ENCODE measurements at places on chromosomes 5 and 9. TPM values are rescaled to one million over a fixed set of nuclear protein-coding genes. Genes with fewer than 3 reads are reported as not detected.

GRCh38 chr5:112533362-112533761 is 114.3 kb upstream of the EPB41L4A start:
- no peak for DNase-seq

ADAMTSL2 gene
- total RNA-seq, result 1.2 TPM

DNA sequence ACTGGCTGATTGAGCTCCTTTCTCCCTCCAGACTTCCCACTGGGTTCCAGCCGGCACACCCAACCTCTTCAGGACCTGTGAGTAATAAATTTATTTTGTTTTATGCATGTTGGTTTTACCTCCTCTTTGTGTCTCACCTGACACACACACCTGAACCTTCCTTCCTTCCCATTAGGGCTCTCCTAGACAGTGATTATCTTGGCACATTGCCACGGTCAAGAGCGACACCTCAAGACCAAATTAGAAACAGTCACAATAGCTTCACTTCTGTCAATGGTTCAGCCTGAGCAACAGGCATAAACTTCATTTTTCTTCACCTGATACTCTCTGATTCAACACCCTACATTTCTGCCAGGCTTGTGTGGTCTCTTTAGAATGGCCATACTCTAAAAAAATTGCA is 296.3 kb upstream of the SMARCA2 start:
- DNase-seq, result no peak

IFNA13 gene
- total RNA-seq, result not detected

TCF7 gene
- 93.5 TPM for total RNA-seq

DNA sequence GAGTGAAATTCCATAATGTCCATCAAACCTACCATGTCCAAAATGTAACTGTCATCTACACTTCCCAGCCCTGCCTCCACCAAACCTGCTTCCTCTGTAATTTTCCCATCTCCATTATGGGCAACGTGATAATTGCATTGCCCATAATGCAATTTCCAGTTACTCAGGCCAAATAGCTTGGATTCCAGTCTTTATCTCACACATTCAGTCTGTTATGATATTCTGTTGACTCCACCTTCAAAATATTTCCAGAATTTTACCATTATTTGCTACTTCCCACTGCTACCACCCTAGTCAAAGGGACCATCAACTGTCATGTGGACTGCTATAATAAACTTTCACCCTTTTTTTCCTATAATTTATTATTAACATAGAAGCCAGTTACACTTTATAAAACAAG is 256.0 kb downstream of the CWC27 start:
- DNase-seq, result no peak

IL31RA gene
- not detected for total RNA-seq

RLN2 gene
- 2.4 TPM for total RNA-seq

ADRB2 gene
- 0.29 TPM for total RNA-seq

DNA sequence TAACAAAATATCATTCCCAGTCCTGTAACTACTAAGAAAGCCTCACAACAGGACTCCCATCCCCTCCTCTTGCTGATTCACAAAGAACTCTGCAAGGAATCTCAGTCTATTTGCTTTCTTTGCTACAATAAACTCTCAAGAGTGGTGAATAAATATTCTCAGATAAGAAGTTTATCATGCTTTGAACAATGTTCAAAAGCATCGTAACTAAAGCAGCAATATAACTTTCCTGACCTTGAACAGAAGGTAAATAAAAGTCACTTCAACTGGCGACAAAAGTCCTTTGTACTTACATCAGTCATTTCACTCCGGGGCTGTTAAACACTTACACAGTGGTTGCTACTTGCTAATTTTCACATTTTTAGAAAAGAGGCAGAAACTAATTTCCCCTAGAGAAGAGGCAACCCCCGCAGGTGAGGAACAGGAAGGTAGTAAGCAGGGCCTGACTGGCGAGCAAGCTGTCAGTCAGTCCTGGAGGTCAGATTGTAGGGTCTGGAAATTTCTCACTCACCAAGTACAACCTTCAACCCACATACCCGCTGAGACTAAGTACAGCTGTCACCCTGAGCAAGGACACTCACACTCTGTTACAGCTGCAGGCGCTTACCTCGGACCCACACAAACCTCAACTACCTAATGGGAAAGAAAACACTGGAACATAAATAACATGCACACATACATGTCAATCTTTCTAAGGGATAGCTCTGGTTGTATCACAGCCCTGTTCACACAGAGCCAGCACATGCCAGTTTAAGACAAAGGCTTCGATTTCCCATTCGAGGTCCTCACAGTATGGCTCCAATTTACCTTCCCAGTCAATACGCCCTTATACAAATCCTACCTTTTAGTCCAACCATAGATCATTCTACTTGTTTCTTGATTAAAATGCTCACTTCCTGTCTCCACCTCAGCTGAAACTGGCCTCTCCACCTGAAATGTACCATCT is 104.6 kb upstream of the RETREG1 start:
- no peak for DNase-seq

GRCh38 chr5:24407466-24407865 is 237.3 kb downstream of the CDH10 start:
- no peak for DNase-seq

ARID3C gene
- not detected for total RNA-seq

GRCh38 chr9:37747271-37747753 is 6.3 kb upstream of the TRMT10B start:
- no peak for DNase-seq

DNA sequence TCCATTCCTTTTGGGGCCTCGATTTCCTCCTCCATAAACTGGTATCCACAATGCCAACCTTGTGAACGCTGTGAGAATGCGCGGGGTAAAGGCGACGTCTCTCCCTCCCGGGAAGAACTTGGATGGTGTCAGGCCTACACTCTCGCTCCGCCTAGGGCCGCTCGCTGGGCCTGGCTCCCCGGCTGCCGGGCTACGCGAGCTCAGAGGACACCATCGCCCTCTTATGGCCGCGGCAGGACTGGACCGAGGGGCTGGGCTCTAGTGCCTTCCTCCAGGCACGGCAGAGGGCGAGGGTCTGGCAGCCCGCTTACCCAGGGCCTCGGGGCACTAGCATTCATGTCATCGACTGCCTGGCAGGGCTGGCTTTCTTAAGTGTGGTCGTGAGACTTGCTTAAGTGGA is 1.3 kb upstream of the EXOSC2 start:
- peak; percentile 42 for DNase-seq

DNA sequence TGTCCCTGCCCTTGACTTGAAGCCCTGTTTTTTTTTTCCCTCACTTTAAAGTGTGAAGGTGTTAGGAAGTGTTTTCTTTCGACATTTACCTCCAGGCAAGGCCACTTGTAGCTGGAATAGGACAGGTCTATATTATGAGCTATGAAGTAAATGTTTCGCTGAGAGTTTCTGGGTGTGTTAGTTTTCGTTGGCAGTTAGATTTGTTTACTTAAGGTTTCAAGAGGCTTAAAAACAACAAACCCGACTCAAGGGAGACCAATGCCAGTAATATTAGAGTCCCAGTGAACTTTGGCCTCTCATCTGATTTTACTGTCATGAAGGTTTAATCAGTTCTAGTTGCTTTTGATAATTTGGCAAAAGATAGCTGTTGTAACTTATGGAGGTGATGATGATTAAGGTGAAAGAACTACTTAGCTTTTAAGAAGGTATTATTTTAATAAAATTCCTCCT is 25.2 kb downstream of the OCLN start:
- DNase-seq, result no peak

DNA sequence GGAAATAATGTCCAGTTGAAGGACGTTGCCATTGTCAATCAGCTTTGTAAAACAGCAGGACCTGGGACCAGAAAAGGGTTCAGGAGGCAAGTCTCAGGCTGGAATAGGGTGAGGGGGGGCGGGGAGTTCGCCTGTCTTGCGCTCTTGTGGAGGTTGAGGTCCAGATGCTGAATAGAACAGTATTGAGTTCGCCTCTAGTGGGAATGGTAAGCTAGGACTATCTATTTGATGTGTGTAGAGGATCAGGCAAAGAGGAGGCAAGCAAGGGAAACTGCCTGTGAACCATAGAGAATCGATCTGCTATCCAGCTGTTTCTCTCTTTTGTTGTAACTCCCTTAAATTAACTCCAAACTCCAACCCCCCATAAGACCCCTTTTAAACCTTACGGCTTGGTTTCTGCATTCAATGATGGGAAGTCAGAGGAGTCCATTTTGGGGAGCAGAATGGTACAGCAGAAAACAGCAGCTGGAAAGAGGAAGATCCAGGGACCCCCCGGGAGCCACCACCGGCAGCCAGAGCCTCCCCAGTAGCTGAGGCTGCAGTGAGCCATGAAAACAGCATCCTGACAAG is 133.7 kb downstream of the SLC28A3 start:
- no peak for DNase-seq

DNA sequence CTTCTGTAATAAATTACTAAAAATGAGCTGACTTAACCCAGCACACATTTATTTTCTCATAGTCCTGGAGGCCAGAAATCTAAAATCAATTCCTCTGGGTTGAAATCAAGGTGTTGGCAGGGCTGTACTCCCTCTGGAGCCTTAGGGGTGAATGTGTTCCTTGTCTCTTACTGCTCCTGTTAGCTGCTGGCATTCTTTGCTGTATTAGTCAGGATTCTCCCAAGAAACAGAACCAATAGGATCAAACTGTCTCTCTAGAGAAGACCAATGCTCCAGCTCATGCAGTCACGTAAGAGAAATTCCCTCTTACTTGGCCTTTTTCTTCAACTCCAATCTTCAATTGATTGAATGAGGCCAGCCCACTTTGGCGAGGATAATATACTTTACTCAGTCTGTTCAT is 15.3 kb upstream of the CD180 start:
- no peak for DNase-seq

DNA sequence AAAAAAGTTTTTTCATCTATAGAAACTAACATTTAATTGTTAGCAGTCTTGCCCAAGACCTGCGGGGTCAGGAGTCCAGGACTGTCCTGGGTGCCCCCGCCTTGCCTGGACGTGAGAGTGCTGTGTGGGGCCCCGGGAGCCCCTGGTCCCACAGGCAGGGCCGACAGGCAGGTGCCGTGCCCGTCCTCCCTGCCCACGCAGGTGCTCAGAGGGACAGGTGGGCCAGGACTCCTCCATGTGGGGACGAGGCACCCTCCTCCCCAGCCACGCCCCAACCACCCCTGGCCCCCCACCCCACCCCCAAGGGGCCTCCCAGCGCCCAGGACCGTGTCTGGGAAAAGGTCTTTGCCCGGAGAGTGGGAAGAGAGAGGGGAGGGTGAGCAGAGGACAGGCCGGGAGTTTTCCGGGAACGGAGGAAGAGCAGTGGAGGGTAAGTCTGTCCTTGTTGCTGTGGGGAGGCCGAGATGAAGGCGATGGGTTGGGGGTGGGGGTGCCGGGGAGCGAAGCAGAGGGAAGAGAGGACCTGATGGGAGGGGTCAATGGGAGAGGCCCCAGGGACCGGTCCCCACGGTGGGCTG is 2.7 kb upstream of the LCN12 start:
- DNase-seq, result no peak

MRPL41 gene
- total RNA-seq, result 21.2 TPM

Data from activated naive CD4-positive, alpha-beta T cell treated with anti-CD3 and anti-CD28 coated beads, Interleukin-2, amount 50 U/mL, for 72 hours (primary cell).